ENCODE measurements at places on chromosomes 6 and 20.

DNA sequence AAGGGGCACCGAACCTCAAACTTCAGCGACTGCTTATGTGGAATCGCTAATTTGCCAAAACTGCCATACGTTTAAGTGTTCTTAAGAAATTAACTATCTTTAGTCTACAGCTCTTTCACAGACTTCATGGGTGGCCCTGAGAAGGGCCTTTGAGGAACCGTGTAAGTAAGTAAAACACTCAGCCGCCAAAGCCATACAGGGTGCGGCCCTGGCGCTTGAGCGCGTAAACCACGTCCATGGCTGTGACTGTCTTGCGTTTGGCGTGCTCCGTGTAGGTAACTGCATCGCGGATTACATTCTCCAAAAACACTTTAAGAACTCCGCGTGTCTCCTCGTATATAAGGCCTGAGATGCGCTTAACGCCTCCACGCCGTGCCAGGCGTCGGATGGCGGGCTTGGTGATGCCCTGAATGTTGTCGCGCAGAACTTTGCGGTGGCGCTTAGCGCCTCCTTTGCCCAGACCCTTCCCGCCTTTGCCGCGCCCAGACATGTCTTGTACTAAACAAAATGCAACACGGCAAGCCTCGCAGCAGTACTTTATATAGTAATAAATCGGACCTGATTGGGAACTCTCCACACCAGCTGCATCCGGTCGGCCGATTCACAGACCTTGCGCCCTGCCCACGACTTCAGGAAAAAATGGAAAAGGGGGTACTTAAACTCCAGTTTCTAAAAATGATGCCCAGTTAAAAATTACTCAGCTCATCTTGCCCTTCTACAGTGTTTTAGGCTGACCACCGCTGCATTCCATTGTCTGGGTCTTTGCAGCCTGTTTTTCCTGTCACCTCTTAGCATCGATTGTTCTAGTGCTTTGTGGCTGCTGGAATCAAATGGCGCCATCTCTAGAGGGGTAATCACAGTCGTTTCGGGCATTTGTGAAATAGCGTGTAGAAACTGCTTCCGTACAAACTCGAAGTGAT lies 38.9 kb downstream of the OR2B2 start:
- DNase-seq: peak; percentile 85

DNA sequence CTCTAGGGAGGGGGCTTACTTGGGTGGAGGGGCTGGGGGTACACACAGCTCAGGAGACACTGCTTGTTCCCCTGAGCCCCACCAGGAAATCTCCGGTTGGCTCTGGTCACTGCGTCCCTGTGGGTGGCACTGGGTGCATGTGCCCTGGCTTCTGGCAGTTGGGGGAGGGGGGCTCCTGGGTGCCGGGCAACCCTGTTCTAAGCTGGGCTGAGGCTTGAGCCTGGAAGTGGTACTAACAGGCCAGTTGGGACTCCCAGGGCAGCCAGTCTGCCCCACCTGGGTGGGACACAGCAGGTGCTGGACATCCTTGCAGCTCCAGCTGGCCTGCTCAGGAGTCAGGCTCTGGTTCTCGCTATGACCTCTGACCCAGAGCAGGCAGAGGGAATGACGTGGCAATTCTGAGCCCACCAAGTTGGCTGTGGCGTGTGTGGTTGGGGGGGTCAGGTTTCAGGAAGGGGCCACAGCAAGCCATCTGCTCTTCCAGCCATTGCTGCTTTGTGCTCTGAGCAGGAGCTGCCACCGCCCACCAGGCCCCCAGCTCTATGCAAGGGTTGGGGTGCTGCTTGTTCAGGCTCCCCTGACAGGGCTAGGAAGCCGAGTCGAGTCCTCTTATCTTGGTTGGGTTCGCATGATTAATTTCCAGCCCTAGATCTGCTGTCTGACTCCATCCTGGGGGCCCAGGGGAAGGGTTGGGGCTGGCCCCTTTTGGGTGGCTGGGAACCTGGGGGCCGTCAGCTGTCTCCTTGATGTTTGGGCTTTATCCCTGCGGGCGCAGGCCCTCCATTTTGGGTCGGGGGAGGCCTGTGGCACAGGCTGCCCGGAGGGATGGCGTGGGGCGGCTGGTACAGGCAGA lies 590 bp downstream of the C20orf204 start:
- DNase-seq: no peak

GRCh38 chr6:106113256-106113959 lies 27.3 kb downstream of the PRDM1 start:
- no peak for DNase-seq

DNA sequence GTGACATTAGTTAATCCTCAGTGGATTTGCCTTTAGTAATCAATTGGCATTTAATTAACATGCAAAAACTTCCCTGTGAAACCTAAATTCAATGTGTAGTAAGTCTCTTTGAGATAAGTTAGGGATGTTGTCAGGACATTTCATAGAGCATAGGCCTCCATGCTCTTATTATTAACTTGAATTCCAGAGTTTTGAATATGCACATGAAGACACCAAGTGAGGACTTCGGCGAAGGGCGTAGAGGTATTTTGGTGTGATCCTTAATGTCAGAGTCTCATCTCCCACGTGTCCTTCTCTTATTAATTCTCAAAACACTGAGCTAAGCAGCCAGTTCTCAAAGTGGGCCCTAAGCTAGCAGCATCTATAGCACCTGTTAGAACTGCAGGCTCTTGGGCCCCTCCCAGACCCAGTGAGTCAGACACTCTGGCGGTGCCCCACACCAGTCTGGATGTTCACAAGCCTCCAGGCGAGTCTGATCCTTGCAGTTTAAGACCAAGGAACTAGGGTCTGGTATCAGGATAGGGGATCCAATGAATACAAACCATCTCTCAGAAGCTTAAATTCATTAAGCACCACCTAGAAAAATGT lies 292.1 kb downstream of the QKI start:
- no peak for DNase-seq

GRCh38 chr6:210778-211374 lies 81.4 kb upstream of the DUSP22 start:
- no peak for DNase-seq

GRCh38 chr20:30511322-30512030 lies 746.0 kb upstream of the DEFB115 start:
- no peak for DNase-seq

GRCh38 chr6:23176883-23177282 lies 607.5 kb downstream of the HDGFL1 start:
- no peak for DNase-seq

GRCh38 chr6:5191222-5191621 lies 69.5 kb downstream of the LYRM4 start:
- no peak for DNase-seq

Data from liver (tissue), 10 donors.